ENCODE measurements at places on chromosomes 12 and 14. TPM values are rescaled to one million over a fixed set of nuclear protein-coding genes. Genes with fewer than 3 reads are reported as not detected.

- no peak for DNase-seq
Measured at GRCh38 chr12:6205144-6205539, 4.9 kb downstream of the CD9 start.

Gene GSC
- not detected for total RNA-seq

- no peak for DNase-seq
Measured at GRCh38 chr14:105220699-105221597, 27.4 kb upstream of the BTBD6 start.

- DNase-seq = no peak
Measured at GRCh38 chr14:69052181-69052601, 73.1 kb upstream of the ACTN1 start.

DNA sequence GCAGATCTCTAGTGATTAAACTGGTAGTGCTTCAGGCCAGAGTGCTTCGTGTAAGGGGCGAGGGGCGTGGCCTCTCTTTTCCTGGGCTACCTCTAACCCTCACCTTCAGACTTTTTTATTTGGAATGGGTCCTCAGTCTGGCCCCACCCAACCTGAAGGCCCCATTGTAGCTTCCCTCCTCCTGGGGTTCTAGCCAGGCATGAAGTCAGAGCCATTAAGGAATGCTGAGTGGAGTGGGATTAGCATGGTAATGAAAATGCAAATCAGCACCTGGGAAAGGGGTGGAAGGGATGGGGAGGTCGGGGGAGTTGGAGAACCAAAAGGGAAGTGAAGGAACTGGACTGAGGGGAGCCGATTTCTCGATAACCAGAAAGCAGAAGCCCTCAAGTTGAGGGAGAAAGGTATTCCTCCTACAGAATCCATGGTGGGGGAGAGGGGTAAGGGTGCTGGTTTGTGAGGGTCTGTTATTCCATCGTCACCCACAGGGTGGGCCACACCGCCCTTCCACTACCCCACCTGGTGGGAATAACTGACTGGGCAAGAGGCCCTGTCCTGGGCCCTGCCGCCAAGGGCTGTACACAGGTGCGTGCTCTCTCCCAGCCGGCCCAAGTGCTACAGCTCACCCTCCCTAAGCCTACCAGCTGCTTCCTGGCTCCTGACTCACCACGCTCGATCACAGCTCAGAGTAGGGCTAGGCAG is 14.1 kb downstream of the ZFHX2 start:
- DNase-seq = peak; percentile 30

DNA sequence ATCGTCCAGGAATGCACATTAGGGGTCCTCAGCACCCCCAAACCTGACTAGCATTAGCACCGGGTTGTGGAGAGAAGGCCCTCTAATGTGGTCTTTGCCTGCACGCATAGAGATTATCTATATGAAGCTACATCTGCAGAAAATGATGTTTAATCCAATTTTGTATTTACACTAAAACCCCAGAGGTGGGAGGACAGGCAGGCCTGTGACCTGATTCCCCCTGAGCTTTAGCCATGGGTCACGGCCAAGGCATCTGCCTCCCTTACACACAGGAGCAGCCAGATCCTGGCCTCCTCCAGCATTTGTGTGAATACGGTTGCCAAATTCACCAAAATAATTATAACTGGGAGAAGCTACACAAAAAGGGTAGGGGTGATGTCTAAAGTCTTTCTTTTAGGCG is 7.0 kb downstream of the APOLD1 start:
- DNase-seq = no peak

Gene RNASE7
- total RNA-seq = not detected

Gene MARS1
- total RNA-seq = 127 TPM

Gene PTPN6
- under 0.01 TPM for total RNA-seq

- DNase-seq = no peak
Measured at GRCh38 chr14:49915085-49915484, 22.2 kb downstream of the ARF6 start.

- no peak for DNase-seq
Measured at GRCh38 chr12:123815968-123816367, 53.9 kb downstream of the DNAH10 start.

DNA sequence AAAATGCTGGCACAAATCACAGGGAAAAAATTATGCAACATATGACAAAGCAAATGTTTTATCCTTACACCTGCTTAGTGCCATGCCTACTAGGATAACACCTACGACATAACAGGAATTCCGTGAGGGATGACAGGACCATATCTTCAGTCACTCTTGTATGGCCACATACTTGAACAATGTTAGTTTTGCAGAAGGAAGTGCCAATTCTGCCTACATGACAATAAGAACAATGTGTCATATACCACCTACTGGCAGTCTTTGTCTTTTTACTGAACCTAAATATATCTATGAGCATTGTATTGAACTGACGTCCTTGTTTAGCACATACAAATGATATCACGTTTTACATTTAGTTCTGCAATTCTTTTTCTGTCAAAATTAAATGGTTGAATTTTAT is 234.0 kb downstream of the ADAMTS20 start:
- DNase-seq = no peak

GRCh38 chr12:123390498-123391426 is 6.8 kb downstream of the KMT5A start:
- no peak for DNase-seq

Gene ZDHHC22
- not detected for total RNA-seq

DNA sequence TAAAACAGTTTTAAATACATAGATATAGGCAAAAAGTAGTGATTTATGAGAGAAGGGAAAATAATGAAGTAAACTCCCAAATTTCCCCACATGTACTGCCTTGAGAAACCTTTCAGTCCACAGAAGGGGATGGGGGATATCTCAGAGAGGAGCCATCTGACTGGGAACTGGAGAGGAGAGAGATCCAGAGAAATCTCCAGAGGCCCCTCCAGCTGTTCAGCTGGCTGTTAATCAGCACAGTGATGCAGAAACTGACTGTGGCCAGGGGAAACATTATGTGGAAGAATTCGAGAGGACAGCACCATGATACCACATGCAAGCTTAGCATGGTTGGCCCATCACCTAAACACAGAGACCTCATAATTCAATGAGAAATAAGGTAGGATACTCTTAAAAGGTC is 1165.9 kb upstream of the TMEM132C start:
- no peak for DNase-seq

Gene HOXC12
- not detected for total RNA-seq

DNA sequence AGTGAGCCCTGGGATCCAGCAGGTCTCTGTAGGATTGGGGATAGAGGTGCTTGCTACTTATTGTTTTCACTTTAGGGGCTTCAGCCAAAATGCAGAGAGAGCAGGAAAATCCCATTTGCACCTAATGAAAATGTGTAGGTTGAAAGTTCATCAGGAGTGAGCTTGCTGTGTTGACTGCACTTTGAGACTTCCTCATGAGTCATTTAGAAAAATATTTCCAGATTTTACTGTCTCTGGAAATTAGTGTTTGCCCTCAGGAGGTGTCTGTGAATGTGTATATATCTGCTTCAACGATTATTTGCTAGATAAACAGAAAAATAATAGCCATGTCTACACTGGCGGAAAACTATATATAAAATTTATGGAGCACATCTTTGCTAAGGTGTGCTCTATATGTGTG is 159.3 kb downstream of the CAND1 start:
- no peak for DNase-seq

GRCh38 chr12:4540170-4540569 is 1.5 kb downstream of the RAD51AP1 start:
- DNase-seq = no peak

DNA sequence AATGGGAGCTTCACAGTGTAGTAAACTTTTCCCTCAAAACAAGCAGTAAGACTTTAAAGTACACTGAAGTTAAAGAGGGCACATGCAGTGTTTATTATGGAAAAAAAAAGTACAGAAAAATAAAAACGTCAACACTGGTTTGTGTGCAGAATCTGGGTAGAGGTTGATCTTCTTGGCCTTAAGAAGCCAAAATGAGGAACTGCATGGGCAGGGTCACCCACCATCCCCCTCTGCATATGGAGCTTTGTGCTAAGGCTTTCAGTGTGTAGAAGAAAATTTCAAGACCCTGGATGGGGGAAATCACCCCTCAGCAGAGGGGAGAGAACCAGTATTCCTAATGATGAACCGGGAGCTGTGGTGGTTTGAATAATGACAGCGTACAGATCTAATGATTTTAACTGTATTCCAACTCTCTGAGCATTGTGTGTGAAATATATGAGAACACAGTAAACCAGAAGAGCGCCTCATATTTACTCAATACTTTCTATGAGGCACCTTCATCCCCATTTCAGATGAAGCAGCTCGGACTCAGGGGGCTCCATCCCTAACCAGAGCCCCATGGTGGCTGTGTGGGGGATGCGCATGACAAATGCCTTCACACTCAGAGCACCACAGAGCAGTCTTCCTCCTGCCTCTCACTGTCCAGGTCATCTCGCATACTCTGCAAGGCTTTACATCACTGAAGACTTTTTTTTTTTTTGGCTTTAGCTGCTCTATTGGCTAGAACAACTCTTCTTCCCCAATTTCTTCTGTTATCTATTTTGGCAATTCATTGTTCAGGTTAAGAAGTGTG is 33.4 kb downstream of the ACADS start:
- no peak for DNase-seq

Gene TAS2R10
- total RNA-seq = 0.36 TPM

DNA sequence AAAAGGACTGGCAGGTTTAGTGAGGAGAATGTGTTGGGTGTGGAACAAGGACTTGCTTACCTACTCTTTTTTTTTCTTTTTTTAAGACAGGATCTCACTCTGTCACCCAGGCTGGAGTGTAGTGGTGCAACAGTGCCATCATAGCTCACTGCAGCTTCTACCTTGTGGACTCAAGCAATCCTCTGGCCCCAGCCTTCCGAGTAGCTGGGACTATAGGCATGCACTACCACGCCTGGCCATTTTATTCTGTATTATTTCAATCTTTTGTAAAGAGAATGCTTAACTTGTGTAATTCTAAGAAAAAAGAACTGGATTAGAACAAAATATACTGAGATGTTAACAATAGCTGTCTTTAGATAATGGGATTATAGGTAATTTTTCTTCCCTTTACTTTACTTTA is 1.9 kb upstream of the VRTN start:
- no peak for DNase-seq

Gene TPH2
- not detected for total RNA-seq

DNA sequence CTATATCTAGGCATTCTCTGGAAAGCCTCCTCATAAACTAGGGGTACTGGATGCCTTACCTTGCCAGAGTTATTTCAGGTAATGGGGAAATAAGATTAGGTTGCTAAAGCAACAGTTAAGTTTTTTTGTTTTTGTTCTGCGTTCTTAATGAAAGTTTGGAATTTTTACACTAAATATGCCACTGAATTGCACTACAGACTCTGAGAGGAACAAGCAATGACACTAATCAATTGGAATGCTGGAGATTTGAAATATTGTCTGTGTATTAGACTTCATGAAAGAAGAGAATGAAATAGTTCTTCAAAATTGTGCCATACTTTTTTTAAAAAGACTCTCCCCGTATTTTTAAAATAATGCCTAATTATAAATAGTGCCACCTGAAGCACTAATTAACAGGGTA is 287.8 kb downstream of the NAV3 start:
- DNase-seq = peak; percentile 27

Gene AHNAK2
- 7.9 TPM for total RNA-seq

GRCh38 chr14:100796946-100797345 is 29.0 kb upstream of the MEG3 start:
- no peak for DNase-seq

- no peak for DNase-seq
Measured at GRCh38 chr14:76439237-76439775, 63.4 kb downstream of the ESRRB start.

GRCh38 chr14:100605706-100606686 is 18.8 kb upstream of the BEGAIN start:
- DNase-seq = peak; percentile 18

GRCh38 chr12:83179999-83180398 is 493.3 kb downstream of the TMTC2 start:
- no peak for DNase-seq

Gene NXPH4
- 0.56 TPM for total RNA-seq

Gene FITM1
- total RNA-seq = not detected

Gene B4GALNT1
- total RNA-seq = 0.18 TPM

- peak; percentile 47 for DNase-seq
Measured at GRCh38 chr12:59834659-59835474, 239.0 kb downstream of the SLC16A7 start.

DNA sequence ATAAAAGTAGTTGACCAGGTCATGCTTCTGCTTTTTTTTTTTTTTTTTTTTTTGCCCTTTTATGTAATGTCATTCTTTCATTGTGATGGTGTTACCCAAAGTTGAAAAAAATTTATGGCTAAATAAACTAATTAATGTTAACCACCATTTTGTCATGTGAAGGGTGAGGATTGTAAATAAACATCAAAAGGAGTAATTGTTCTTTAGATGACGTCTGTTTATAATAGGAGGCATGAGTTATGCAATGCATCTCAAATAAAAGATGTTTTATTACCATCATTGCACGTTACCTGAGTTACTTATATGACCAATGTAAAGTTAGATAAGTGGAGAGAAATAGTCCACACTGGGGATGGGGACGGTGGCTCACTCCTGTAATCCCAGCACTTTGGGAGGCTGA is 349.9 kb upstream of the PDE3A start:
- DNase-seq = no peak

GRCh38 chr14:22737052-22737451 is 29.4 kb upstream of the OXA1L start:
- no peak for DNase-seq

Gene DNAH10
- total RNA-seq = 0.28 TPM

- no peak for DNase-seq
Measured at GRCh38 chr12:118714051-118714460, 267.3 kb upstream of the SRRM4 start.

DNA sequence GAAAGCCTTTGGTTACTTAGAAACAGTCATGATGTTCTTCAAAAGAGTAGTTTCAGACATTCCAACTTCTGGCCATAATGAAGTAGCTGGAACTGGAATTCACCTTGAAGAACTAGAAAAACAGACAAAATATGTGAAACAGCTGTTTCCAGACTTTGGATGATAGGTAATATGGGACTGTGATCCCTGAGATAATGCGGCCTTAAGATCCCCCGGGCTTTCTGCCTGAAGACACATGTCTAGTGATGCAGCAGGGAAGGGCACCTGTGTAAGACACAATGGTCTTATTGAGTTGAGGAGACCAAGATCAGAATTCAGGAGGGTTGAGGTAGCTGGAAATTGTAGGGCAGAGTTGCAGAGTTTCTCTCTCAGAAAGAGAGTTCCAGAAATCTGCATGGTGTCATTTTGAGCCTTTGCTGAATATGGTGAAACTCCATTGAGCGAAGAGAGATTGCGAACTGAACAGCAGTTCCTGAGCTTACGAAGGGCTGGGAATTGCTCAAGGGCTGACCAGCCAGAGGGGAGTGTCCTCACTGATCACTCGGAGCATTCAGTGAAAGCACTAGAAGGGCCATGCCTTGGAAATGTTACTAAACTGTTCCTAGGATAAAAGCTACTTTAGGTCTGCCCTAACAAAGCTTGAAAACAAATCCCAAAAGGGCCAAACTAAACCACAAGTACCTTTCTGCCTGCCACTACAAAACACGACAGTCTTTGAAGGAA is 41.7 kb upstream of the FRS2 start:
- peak; percentile 3 for DNase-seq

- DNase-seq = peak; percentile 31
Measured at GRCh38 chr14:59964251-59965007, 44.5 kb downstream of the LRRC9 start.

GRCh38 chr12:1929241-1929984 is 11.0 kb upstream of the CACNA2D4 start:
- no peak for DNase-seq
